Myocyte (in vitro differentiated cells): ENCODE measurements at places on chromosomes 5 and 9. TPM values are rescaled to one million over a fixed set of nuclear protein-coding genes. Genes with fewer than 3 reads are reported as not detected.

GRCh38 chr5:120808606-120809005, 344.5 kb downstream of the PRR16 start:
- DNase-seq, result no peak

DNA sequence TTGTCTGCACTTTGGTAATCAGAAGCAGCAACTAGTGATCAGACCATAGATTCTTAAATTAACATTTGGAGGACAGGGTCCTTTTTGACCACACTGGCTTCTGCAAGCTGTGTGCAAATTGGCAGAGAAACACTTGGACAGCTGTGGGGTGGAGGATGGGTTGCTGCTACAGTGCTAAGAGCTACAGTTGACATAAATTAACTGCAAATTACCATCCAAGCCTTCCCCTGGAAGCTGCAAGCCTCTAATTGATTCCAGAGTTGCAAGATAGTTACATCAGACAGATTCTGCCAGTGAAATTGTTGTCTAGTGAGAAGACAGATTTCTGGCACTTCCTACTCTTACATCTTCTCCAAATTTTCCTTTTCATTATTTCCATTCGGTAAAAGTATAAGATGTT, 517.7 kb downstream of the DIRAS2 start:
- peak; percentile 25 for DNase-seq

DNA sequence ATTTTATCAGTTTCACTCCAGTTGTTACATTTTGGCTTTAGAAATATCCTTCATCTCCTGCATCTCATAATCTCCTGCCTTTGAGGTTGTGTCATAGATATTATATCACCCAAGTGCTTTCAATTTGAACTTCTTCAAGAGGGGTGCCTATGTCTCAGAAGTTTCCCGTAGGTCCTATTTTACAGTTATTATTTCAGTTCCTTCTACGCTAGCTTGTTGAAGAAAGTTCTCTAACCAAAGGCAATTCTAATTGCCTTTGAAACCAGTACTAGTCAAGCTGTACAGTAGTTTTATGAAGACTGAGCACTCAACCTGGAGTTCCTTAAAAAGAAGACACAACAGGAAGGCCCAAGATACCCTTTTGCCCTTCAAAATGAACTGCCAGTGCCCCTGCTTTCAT, 116.4 kb downstream of the ZCCHC7 start:
- DNase-seq, result no peak

AHRR gene
- total RNA-seq, result 74.8 and 106 TPM in 2 replicates

DNA sequence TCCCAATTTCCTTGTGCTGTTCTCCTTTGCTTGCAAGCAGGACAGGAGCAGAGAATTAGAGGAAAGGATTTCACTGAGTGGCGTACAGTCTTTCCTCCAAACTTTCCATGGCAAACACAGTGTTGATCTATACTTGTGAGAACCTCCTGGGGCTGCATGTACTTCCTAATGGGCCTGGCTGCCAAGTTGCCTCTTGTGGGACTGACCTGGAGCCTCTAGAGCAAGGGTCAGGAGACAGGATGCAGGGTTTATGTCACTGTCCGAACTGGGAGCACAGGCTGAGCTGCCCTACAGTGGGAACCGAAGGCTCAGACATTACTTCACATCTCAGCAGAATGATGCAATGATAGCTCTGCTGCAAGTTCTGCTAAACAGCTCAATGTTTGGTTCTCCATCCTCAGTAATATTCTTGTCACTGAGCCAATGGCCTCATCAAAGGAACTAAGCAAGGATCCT, 102.3 kb downstream of the ENC1 start:
- peak; percentile 9 for DNase-seq

- no peak for DNase-seq
Observed at GRCh38 chr9:78893774-78894401, 597.0 kb downstream of the PSAT1 start.

SH3GLB2 gene
- total RNA-seq, result 119 and 154 TPM in 2 replicates

OR13C4 gene
- total RNA-seq, result not detected in 2 replicates

DNA sequence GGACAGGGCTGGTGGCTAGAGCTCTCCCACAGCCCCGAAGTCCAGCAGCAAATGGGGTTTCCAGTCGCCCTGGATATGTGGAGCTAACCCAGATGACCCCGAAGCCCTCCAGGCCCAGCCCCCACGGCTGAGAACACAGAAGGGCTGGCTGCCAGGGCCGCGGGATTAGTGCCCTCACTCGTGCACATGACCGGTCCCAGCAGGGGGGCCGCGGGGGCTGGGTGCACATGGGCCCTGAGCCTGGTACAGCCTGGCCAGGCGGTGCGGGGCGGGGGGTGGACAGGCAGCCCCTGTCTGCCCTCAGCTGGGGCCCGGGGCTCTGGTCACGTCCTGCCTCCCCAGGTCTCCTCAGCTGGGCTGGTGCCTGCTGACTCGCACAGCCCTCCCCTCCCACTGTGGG, 5.9 kb downstream of the SSNA1 start:
- peak; percentile 25 for DNase-seq

DNA sequence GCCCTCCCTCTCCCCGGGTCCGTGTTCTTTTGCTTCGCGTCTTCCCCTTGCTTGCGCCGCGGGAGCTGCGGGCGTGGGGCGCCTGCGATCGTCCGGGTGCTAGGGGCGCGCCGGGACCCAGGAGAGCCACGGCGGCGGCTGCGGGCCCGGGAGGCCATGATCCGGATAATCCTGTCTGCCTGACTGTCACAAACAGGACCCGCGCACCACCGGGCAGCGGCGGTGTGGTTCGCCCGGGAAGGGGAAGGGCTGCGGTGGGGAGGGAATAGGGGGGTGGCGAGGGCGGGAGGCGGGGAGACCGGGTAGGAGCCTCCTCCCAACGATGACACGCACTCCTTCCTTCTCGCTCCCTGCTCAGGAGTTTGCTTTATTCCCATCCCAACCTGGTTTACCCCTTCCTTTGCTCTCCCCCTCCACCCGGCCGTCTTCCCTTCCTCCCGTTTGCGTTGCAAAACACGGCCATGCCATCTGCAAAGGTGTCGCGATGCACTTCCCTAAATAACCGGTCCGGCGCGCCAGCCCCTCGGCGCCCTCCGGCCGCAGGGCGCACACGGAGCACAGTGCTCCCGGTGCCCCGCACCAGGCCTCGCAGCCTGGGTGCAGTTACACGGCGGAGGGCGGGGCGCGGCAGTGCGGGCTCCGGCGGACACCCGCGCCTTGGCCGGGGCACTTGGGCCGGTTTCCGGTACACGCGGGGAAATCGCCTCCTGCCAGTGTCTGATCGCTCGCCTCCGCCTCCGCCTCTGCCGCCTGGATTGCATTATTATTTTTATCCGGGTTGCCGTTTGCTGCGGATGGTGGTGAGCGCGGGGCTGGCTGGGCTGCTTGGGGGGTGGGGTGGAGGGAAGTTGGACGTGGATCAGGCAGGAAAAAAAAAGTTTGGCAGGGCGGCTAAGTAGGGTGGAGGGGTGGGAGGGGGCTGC, 1.5 kb downstream of the SMARCA2 start:
- DNase-seq, result peak; percentile 73

- no peak for DNase-seq
Observed at GRCh38 chr9:113563826-113564497, 100.4 kb downstream of the RGS3 start.

- DNase-seq, result peak; percentile 56
Observed at GRCh38 chr9:35696520-35697215, 6.9 kb upstream of the TPM2 start.
